ENCODE measurements at places on chromosomes 2 and 18. TPM values are rescaled to one million over a fixed set of nuclear protein-coding genes. Genes with fewer than 3 reads are reported as not detected.

DNA sequence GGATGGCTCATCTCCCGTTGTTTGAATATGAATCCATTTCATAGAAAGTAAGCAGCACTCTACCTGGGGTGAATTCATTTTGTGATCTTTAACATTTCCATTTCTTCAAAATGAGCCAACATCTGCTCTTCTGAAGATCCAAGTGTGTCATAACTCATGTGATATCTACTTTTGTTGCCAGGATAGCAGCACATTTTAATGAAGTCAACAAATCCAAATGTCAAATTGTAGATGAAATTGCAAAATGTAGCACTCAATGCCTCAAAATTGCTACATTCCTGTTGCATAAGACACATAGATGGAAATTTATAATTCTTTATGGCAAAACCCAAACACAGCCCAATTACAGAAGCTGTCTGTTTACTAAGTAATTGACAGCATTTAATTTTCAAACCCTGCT is 360.7 kb downstream of the TMX3 start:
- no peak for DNase-seq

GRCh38 chr2:237403024-237403882 is 10.7 kb downstream of the COL6A3 start:
- DNase-seq: no peak

DNA sequence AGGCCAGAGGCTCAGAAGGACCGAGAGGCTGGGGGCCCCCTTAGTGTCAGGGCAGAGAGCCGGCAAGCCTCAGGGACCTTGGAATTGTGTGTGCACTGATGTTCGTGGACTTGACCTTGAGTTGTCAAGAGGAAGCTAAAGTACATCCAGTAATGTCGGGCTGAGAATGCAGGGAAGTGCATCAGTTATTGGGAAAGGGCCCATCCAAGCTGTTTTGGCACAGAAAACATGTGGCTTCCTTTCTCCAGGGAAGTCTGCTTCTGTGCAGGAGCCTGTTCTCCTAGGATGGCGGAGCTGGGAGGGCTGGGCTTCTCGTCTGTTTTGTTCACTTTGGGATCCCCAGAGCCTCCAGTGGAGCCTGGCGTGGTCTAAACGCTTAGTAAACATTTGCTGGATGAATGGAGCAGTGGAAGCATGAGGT is 23.7 kb downstream of the ATOH8 start:
- no peak for DNase-seq

Gene CASP8
- 44.2 TPM for total RNA-seq

Gene CDKL4
- 1.7 TPM for total RNA-seq

DNA sequence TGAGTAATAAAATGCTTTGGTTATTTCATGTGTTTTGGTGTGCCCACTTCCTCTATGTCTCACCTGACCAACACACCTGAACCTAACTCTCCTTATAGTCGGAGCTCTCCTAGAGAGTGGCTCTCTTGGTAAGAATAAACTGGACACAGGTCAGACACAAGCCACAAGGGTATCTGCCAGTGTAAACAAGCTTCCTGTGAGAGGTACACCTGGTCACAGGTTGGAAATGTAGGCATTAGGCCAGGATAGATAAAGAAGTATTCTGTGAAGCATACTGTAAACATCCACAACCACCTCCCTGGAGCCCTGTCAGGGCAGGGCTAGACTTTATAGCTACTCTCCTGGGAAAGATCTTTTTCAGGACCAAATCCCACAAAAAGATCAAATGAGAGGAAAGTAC is 69.4 kb downstream of the ZDBF2 start:
- DNase-seq: no peak

Gene RBKS
- 2.2 TPM for total RNA-seq

Gene EIF4E2
- total RNA-seq: 68.1 TPM

Gene MAB21L4
- 17.0 TPM for total RNA-seq

GRCh38 chr2:177178797-177179196 is 33.8 kb upstream of the HNRNPA3 start:
- DNase-seq: no peak

DNA sequence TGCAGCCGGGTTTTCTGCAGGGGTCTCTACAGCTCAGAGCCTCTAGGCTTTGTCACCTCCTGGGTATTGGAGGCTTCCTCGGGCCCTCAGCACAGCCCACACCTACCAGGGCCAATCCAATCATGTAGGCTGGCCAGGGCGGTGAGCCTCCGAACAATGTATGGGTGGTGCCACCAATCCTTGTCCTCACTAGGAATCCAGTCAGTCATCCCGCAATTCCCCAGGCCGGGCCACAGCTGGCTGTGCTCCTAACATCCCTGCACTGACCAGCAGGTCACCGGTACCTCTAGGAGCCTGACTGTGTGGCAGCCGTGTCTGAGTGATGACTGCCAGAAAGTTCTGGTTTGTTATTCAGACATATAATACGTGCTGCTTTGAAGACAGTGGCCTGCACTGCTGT is 129.4 kb downstream of the SH3RF3 start:
- DNase-seq: no peak

- DNase-seq: no peak
Measured at GRCh38 chr2:236684504-236685256, 115.1 kb downstream of the ACKR3 start.

GRCh38 chr2:177721818-177722567 is 329.4 kb downstream of the AGPS start:
- DNase-seq: no peak

DNA sequence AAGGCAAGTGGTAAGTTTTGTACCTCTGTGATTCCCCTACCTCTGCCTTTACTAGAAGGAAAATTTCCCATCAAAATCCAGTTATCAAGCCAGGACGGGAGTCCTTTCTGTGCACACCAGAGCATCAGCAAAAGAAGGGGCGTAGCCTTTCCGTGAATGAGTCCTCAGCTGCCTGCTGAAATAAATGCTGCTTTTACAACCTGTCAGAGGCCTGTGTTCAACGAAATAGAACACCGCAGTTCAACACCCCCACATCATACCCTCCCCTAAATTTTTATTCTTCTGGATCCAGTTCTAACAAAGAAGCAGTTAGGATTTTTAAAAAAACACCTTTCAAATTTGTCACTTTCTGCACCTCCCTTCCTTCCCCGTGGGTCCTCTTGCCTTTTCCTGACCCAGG is 135.8 kb downstream of the SETBP1 start:
- DNase-seq: no peak

Gene CHAC2
- 1.6 TPM for total RNA-seq

Gene RGPD3
- 0.21 TPM for total RNA-seq

GRCh38 chr2:46150445-46150955 is 146.7 kb upstream of the EPAS1 start:
- no peak for DNase-seq

DNA sequence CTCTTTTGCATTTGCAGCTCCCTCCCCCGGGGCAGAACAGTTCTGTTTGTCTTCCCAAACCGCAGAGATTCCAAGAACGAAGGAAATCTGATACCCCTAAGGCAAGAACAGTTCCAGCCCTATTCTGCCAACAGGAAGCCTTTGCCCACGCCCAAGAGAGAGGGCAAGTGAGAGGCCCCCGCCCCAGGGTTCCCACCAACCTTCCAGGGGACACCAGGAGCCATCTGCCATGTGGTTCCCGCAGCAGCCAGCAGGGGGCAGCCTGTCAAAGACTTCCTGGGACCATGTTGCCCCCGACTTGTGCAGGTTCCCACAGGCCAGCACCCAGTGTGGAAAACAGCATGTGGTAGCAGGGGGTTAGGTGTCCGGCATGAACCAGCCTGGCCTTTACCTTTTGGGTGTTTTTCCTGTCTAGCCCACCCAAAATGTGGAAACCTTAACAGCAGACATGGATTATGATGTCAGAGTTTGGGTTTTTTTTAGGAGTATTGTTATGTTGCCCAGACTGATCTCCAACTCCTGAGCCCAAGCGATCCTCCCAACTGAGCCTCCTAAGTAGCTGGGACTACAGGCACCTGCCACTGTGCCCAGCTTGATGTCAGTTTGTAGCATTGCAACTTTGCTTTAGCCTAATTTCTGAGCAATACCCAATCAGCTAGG is 21.7 kb upstream of the EFHD1 start:
- DNase-seq: peak; percentile 79

DNA sequence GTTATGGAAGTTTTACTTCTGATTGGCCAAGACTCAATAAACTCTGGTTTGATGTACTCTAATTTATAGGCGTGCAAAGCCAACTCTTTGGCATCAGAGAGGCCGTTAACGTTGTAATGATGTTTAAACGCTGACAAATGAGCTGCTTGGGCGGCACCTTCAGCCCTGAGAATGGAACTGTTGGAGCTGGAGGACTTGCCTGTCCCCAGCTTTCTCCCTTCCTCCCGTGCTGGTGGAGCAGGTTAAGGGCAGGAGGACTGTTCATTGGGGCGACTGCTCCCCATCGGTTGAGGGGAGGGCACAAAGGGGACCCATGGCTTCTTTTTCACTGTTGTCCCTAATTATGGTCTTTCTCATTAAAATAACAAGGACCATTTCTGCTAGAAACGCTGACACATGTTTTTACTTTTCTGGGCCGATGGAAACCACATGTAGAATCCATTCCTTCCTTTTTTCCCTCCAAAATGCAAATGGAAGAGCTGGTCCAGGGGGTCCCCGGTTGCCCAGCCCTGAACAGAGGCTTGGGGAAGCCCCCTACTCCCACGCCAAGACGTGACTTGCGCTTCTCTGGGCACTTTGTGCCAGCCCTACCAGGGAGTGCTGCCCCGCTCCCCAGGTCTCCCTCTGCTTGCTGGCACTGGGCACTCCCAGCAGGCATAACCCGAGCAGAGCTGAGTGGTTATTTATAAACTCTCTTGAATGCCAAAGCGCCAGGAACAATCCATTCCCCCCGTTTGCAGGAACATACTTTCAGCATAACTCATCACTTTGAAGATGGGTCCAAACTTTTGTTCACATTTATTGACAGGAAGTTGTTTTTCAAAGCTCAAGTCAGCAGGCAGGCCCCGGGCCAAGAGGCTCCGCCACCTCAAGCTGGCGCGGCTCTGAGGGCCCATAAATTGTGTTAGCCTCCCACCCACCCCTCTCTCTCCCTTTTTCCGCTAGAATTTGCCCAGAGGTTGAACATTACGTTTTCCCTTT is 170.1 kb downstream of the ASB1 start:
- no peak for DNase-seq

GRCh38 chr18:32368991-32369390 is 101.7 kb downstream of the GAREM1 start:
- no peak for DNase-seq

Gene FARP2
- 42.4 TPM for total RNA-seq

DNA sequence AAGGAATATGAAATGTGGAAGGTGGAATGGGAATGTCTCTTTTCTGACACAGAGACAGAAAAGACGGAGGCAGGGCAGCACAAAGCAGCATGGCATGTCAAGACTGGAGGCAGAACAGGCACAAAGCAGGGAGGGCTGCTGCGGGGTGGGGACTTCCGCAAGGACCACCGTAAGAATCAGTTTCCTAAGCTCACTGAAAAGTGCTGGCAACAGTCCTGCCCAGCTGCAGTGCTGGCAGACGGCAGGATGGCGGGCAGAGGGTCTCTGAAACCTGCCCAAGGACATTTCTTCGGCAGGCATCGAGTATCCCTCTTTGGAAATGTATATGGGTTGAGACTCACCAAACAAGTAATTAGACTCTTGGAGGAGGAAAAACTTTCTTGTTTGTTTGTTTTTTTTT is 54.9 kb downstream of the FAM178B start:
- no peak for DNase-seq

- no peak for DNase-seq
Measured at GRCh38 chr2:13572466-13572865, 855.7 kb downstream of the TRIB2 start.

GRCh38 chr2:209876211-209876610 is 104.6 kb downstream of the UNC80 start:
- DNase-seq: no peak

DNA sequence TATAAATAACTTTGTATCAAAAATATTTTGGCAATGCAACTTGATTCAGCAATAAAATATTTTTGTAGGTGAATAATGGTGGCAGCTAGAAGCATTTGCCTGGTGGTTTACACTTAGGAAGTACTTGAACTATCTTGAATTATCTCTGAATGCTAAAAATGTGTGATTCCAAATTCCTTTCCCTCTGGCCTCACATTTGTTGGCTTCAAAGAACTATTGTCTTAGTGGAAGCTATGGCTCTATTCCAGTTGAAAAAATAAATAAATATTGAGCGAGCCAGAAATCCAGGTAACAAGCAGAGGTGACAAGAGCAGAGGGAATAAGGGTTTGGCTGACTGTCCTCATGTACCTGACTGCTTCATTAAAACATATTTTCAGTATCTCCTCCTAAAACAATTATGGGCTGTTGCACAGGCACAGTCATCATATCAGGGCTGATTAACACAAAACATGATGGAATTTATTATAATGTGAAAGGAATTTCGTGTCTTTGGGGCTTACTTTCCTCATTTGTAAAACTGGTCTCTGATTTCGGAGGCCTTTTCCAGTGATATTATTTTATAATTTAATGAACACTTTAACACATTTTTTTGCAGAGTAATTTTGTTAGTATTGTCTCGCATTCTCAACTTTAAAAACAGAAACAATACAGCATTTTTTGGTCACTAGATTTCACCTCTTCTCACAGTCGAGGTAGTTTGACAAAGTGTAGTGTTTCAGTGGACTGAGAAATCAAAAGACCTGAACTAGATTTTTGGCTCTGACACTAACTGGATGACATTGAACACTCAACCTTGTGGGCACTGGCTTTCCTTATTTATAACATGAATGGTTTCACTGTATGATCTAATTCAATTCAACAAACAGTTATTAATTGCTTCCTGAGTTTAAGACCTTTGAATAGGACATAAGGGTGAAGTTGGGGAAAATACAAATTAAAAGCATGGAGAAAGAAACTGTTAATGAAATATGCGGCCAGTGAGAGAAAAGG is 7.8 kb upstream of the CAVIN2 start:
- no peak for DNase-seq
